H1 (cell line): ENCODE measurements at places on chromosomes 5 and 9. TPM values are rescaled to one million over a fixed set of nuclear protein-coding genes. Genes with fewer than 3 reads are reported as not detected.

- no peak overlapping the region for H3K27ac ChIP-seq
- H3K4me1 ChIP-seq = no peaks in the 10 kb centered on the region
- H3K36me3 ChIP-seq = no peaks in the 10 kb centered on the region
These were observed 113.9 kb downstream of the TAF11L14 start for GRCh38 chr5:17748201-17748600.

VLDLR gene
- 43.6 and 49.1 TPM in 2 replicates for total RNA-seq

STING1 gene
- 0.26 and 0.42 TPM in 2 replicates for total RNA-seq

SLC36A2 gene
- not detected in 2 replicates for total RNA-seq

DNA sequence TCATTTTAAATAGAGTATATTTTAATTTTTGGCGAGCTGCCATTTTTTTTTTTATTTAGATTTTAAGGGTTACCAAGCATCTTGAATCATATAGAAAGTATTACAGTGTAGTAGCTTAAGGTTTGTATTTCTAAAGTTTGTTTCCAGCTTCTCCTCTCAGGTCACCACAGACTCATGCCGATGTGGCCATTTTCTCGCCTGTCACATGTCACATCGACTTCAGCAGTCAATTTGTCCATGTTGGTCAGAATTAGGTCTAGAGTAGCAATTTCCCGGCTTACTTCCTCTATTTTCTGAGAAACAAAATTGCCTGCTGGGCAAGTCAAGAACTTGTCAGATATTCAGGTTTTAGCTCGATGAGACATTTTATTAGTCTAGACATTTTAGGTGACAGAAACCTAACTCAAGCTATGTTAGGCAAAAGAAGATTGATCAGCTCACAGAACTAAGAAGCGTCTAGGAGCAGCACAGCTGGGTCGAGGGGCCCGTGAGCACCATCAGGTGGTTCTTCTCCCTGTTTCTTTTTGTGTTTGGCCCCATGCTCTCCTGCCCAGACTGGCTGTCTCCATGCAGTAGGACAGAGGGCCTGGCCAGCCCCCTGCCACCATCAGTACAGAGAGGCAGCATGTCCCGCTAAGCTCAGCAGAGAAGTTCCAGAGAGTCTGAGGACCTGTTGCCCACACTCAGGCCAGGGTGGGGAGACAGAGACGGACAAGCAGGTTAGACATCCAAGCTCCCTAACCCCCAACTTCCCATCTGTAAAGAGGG lies 48.4 kb upstream of the AFAP1L1 start:
- H3K27me3 ChIP-seq = no peaks in the 10 kb centered on the region
- DNase-seq = no peak
- no peaks in the 10 kb centered on the region for H3K4me1 ChIP-seq
- H3K4me3 ChIP-seq = no peak overlapping the region
- H3K27ac ChIP-seq = no peak overlapping the region
- H3K36me3 ChIP-seq = no peaks in the 10 kb centered on the region
